NCI-H1048 (cell line): ENCODE measurements at places on chromosomes 12 and 14.

GRCh38 chr12:46402941-46403718, 30.6 kb upstream of the SLC38A2 start:
- no peak for DNase-seq

GRCh38 chr14:59320763-59321625, 132.5 kb downstream of the DAAM1 start:
- no peak for DNase-seq

DNA sequence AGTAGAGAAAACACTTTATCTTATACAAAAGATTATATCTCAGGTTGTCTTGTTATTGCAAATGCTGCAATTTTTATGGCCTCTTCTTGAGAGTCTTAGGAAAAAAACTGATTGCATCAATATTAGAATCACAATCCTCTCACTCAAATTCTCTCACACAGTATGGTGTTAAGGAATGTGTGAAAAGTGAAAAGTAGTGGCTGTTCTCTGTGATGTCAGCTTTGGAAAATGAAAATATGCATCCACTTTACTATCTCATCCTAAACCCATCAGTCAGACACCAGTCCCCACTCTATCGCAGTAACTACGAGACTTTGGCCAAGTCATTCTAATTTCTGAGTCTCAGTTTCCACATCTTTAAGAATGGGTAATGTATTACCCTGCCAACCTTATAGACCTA, 32.6 kb upstream of the NTF3 start:
- DNase-seq: no peak

DNA sequence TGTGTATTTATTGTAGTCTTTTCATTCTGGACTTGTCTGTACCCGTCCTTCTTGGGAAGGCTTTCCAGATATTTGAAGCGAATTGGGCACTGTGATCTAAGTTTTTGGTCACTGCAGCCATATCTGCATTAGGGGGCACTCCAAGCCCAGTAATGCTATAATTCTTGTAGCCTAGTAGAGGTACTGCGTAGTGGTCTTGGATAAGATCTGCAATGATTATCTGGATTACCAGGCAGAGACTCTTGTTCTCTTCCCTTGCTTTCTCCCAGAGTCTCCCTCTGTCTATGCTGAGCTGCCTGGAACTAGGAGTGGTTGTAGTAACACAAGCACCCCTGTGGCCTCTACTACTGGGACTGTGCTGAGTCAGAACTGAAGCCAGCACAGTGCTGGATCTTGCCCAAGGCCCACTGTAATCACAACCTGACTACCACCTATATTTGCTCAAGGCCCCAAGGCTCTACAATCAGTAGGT, 30.0 kb downstream of the SLC38A2 start:
- no peak for DNase-seq

DNA sequence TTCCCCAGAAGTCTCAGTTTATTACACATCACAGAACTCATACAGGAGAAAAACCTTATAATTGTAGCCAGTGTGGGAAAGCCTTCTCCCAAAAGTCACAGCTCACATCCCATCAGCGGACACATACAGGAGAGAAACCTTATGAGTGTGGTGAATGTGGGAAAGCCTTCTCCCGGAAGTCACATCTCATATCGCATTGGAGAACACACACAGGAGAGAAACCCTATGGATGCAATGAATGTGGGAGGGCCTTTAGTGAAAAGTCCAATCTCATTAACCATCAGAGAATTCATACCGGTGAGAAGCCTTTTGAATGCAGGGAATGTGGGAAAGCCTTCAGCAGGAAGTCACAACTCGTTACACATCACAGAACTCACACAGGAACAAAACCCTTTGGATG, 20.1 kb downstream of the ZNF84 start:
- DNase-seq: no peak
